ENCODE measurements at places on chromosomes 4 and X.

GRCh38 chrX:101385795-101386541 lies at the start of gene BTK:
Gene BTK (minus strand): TSS chrX:101386191. CDS start chrX:101375284, 10,907 bp downstream.
- DNase-seq = no peak

GRCh38 chrX:133786382-133786781 lies 199.0 kb downstream of the GPC3 start:
- peak; percentile 7 for DNase-seq

DNA sequence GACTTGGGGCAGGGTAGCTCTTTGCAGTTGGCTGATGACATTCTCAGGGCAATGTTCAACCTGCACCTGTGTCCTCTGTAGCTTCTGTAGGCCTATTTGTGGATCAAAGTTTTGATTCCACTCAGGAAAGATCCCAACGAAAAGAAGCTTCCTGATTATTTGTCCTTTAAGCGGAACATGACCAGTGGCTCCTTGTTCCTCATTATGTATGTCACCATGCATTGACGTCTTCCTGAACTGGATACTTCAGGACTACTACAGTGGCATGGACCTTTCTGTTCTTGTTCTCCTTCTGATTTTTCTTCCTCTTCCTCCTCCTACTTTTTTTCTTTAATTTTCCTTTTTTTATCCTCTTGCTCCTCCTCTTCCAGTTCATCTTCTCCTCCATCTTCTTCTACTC lies 62.4 kb downstream of the NBDY start:
- no peak for DNase-seq

DNA sequence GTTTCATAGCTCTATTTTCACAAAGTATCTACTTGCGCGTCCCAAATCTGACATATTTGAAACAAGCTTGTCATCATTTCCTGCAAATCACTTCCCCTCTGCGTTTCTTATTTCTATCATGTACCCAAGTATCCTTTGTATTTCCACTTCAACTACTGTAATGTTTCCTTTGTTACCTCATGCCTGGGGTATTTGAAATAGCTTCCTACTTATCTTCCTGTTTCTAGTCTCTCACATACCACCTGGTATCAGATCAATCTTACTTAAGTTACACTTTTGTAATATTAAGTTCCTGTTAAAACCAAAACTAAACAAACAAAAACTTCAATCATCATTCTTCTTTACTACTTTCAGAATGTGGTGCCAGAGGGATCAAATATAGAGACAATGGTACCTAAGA lies 93.6 kb upstream of the SMAD1 start:
- DNase-seq = no peak

- DNase-seq = no peak
Measured at GRCh38 chrX:110168585-110168984, 149.3 kb downstream of the AMMECR1 start.

GRCh38 chr4:93414041-93414550 lies 414.5 kb upstream of the ATOH1 start:
- peak; percentile 25 for DNase-seq

Data from NCI-H1694 treated with DMSO at 0.1 percent for 48 hours (cell line).